ENCODE measurements at places on chromosomes 4 and X. TPM values are rescaled to one million over a fixed set of nuclear protein-coding genes. Genes with fewer than 3 reads are reported as not detected.
A peak's percentile ranks its signal among the peaks of the same experiment; 100 is the strongest.

GRCh38 chr4:6372649-6373525, 99.5 kb downstream of the PPP2R2C start:
- no peak for DNase-seq

- DNase-seq = no peak
Measured at GRCh38 chrX:18871161-18871890, 112.6 kb downstream of the PHKA2 start.

SHROOM4 gene
- total RNA-seq = 0.15 TPM

DNA sequence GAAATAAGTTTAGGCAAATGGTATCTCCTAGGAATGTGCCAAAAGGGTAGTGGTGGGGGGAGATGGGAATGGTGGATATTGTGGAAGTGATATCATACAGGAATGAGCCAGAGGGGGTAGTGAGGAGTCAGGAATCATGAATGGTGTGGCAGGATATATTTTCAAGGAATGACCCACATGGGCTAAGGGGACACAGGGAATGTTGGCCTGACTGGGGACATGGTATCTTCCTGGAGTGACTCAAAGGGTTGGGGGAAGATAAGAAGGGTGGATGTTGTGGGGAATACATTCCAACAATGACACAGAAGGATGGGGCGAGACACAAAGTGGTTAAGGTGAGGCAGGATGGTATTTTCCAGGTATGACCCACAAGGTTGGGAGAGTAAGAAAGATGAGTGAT, 60.6 kb downstream of the MAOA start:
- DNase-seq = no peak

DNA sequence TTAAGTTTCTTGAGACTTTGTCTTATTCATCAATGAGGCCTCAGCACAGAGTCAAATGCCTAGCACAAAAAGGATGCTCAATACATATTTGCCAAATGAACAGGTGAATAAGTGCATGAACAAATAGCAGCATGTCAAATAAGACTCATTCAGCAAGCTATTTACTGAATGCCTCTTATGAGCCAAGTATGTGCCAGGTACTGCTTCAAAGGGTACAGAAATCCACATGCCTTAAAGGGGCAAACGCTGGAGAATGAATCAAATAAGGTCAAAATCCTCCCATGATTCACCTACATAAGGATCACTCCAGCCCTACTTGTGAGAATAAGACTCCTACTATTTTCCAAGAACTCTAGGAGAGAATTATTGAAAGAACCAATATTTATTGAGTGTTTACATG, 260.2 kb upstream of the CPEB2 start:
- no peak for DNase-seq

PASD1 gene
- total RNA-seq = not detected

CENPC gene
- 6.8 TPM for total RNA-seq

IDUA gene
- 3.4 TPM for total RNA-seq

CT45A10 gene
- not detected for total RNA-seq

DNA sequence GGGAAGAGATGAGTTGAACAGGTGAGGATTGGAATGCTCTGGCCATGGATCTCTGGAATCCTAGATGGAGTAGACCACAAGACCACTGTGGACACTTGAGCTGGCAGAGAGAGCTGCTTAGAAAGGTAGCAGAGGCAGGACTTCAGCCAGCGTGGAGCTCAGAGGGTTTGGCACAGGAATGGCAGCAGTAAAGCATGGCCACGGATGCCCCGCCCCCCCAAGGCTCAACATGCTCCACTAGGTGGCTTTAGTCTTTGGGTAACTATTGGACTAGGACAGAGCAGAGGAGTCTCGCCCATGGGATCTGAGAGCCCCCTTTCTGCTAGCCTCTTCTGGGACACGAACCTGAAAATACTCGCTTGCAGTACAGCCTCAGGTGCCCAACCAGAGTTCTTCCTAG, 150.1 kb upstream of the NEIL3 start:
- no peak for DNase-seq

GRCh38 chr4:109576462-109576861, 16.4 kb downstream of the MCUB start:
- no peak for DNase-seq

GRCh38 chrX:101708163-101708562, 48.5 kb upstream of the ARMCX2 start:
- DNase-seq = no peak

REELD1 gene
- total RNA-seq = not detected

NKX6-1 gene
- 0.52 TPM for total RNA-seq

DNA sequence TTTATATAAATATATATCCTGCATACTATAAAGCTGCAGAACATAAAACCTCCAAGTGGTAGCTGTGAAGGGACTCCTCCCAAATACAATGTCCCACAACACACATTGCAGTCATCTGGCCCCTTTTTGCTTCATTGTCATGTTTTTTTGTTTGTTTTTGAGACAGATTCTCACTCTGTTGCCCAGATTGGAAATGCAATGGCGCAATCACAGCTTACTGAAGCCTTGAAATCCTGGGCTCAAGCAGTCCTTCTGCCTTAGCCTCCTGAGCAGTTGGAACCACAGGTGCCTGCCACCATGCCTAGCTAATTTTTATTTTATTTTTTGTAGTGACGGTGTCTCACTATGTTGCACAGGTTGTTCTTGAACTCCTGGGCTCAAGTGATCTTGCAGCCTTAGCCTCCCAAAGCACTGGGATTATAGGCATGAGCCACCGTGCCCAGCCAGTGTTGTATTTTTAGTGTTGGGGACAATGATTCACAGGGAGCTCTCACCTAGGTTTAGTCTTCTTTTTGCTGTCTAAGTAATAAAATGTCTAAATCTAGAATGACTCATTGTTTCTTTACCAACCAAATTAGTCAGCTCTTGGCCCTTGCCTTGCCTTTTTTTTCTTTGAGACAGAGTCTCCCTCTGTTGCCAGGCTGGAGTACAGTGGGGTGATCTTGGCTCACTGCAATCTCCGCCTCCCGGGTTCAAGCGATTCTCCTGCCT, 24.0 kb upstream of the XIAP start:
- DNase-seq = peak; percentile 43

ODAPH gene
- total RNA-seq = not detected

- DNase-seq = peak; percentile 50
Measured at GRCh38 chrX:115561605-115562479, 868 bp downstream of the PLS3 start.

DNA sequence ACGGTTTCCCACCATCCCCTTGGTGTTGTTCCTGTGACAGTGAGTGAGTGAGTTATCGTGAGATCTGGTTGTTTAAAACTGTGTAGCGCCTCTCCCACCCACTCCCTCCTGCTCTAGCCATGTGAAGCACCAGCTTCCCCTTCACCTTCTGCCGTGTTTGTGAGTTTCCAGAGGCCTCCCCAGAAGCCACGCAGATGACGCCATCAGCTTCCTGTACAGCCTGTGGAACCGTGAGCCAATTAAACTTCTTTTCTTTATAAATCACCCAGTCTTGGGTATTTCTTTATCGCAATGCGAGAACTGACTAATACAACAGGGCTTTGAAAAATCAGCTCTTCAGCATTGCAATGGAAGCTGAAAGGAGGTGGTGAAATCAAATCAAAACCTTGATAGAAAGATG, 50.0 kb downstream of the FGFBP1 start:
- no peak for DNase-seq

DNA sequence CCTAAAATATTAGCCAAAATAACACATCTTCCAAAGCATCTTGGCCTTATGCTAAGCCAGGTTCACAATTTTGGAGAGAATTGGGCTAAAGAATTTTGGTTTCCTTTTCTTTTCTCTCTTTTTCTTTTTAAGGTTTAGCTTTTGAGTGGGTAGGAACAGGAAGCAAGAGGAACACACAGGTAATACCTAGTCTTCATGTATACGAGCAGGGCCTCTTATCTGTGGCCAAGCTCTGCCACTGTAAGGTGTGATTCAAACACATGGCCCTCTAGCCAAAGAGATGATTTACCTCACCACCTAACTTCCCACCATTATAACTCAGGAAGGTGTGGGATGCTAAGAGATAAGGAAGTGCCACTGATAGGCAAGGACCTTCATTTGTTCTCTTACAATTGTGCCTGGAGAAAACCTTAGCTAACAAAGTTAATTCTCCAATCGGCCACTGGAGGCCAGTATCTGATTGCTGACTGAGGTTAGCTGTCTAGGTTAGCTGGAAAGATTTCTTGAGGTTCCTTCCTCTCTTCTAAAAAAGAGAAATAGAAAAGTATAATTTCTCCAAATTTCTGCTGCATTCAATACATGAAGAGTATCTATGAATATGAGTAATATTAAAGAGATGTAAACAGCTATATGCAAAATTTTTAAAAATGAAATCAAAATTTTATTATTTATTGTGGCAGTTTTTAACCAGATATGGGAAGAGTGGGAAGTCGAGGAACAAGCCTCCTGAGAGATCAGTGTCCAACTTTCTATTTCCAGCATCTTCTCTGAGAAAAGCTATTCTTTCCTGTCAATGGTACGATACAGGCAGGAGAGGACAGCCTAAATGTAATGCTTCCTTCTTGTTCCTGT, 30.1 kb upstream of the BBS7 start:
- peak; percentile 14 for DNase-seq

DNA sequence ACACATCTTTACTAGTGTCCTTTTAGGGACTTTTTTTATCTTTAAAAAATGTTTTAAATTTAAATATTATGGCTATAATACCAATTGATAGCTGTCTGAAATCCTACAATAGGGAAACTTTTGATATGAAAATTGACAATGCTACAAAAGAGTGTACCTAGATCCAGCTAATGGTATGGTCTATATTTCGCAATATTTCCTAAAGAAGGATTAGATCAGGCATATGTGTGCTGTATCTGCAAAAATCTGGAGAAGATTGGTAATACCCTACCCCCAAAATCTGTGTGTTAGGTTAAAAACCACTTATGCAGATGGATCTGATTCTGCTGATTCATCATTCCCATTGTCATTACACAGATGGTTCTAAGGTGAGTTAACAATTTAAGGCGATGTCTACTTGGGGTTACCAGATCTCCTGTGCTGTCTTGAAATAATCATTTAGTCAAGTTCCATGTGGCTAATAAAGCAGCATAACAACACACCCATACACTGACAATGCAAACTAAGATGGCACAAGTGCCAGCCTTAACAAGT, 137.1 kb downstream of the GASK1B start:
- no peak for DNase-seq

GRCh38 chr4:118969359-118969758, 80.7 kb downstream of the SYNPO2 start:
- DNase-seq = peak; percentile 49

GRCh38 chr4:109833756-109834155, 6.0 kb downstream of the RRH start:
- no peak for DNase-seq

CFP gene
- not detected for total RNA-seq

DNA sequence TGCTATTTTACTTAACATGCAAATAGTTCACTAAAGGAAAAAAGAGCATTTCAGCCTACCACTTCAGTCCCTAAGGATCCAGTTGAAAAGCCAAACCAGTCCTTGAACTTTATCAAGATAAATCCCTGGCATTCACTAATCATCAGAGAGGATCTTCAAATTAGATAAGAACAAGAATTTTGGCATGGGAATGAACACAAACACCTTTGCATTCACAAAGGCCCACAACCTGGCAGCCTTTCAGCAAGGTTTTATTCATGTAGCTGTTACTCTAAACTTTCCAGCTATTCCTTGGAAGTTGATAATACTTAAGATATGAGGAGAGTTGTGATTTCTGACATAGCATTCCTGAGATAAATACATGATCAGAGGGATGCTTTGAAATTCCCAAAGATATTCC, 193.4 kb downstream of the LRBA start:
- no peak for DNase-seq

PNCK gene
- total RNA-seq = 0.43 TPM

NHS gene
- total RNA-seq = 0.10 TPM

GRCh38 chr4:23930750-23931488, 41.1 kb upstream of the PPARGC1A start:
- no peak for DNase-seq

GRCh38 chrX:107682256-107682655, 53.9 kb downstream of the PRPS1 start:
- no peak for DNase-seq

GPR143 gene
- total RNA-seq = not detected

PYURF gene
- 187 TPM for total RNA-seq

- DNase-seq = no peak
Measured at GRCh38 chr4:114225436-114225835, 246.0 kb upstream of the ARSJ start.

All from MG63 (cell line).